Brain pericyte (primary cell): ENCODE measurements at places on chromosomes 2 and 18.

DNA sequence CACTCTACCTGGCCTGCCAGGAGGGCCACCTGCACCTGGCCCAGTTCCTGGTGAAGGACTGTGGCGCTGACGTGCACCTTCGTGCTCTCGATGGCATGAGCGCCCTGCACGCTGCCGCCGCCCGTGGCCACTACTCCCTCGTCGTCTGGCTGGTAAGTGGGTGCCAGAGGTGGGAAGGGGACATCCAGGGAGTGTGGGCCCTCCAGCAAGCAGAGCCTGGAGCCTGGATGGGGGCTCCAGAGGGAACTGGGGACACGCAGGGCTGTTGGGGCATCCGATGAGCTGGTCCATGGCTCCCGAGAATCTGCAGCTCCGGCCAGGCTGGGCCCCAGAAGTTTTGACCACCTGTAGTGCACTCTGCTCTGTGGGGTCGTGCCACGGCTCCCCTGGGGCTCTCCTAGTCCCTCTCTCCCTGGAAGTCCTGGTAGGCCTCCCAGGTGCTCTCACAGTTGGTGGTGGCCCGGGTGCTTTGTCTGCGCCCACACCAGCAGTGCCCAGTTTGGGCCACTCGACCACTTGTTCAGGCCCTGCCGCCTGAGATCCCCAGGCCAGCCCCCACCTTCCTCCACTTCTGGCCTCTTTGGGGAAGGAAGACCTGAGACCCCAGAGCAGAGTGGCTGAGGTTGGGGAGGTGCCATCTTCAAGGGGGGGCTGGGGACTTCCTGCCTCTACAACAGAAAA is 4.7 kb downstream of the ESPNL start:
- no peak for DNase-seq

DNA sequence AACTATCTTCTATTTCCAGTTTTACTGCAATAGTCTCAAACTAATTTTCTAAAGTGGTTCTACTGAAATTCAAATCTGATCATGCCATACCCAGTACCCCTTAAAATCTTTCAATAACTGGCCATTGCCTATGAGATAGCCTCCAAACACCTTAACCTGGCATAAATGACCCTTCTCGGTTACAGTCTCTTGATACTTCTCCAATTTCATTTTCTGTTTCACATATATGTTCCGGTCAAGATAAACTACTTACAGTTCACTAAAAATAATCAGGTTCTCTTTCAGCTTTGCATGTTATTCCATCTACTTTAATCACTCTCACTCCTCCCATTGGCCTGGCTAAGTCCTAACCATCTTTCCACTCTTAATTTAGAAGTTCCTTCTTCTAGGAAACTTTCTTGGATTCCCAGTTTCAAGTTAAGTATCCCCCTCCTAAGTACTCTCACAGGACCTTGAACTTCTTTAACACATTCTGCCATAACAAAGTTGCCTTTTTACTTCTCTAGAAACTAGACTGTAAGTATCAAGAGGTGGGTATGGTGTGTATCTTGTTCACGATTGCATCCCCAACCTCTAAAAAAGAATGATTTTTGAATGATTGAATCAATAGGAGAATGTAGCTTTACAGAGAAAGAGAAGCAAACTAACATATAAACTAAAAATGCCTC is 110.2 kb upstream of the RBBP8 start:
- DNase-seq, result no peak

DNA sequence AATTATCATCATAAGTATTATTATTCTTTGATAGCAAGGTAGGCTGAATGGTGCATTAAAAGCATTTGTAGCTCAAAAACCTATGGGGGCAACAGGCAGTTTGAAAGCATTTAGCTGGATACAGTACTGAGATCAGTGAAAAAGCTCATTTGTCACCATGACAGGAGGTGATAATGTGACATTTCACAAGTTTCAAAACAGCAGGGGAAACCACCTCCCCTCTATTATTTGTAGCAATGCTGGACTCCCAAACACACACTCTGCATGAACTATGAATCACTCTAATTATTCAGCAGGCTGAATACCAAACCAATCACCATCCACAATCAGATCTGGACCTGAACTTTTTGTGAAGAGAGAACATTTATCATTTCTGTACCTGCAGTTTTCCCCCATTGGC is 63.4 kb downstream of the MYO5B start:
- no peak for DNase-seq

- no peak for DNase-seq
These were observed 287.7 kb upstream of the ID2 start for GRCh38 chr2:8394131-8394530.

DNA sequence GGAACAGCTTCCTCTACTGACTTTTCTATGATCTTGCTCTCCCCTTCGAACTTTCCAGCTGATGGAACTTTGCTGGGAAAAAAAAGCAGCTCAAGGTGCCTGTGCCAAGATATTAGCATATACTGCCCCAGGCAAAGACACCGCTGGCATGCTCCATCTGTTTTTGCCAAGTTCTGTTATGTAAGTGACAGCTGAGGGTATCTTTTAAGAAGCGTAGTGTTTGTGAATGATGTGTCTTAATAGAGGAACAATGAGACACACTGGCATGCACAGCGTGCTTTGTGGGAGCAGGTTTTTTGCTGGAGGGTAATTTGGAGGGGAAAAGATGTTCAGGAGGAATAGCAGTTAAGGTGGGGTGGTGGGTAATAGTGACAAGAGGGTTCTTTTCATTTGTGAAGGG is 47.8 kb downstream of the SLC4A3 start:
- DNase-seq, result no peak

GRCh38 chr2:160918906-160919503 is 241.2 kb upstream of the TANK start:
- DNase-seq, result no peak

GRCh38 chr18:26051843-26052242 is 38.6 kb downstream of the SS18 start:
- DNase-seq, result no peak

- no peak for DNase-seq
These were observed 188.5 kb upstream of the HDAC4 start for GRCh38 chr2:239589270-239589825.
